Activated T-helper 9 cell treated with anti-CD3 and anti-CD28 coated beads, Interleukin-2, amount 50 U/mL, for 16 hours (primary cell): ENCODE measurements at places on chromosomes 3 and 15.

GRCh38 chr15:61188168-61188567 is 40.9 kb downstream of the RORA start:
- DNase-seq, result no peak

DNA sequence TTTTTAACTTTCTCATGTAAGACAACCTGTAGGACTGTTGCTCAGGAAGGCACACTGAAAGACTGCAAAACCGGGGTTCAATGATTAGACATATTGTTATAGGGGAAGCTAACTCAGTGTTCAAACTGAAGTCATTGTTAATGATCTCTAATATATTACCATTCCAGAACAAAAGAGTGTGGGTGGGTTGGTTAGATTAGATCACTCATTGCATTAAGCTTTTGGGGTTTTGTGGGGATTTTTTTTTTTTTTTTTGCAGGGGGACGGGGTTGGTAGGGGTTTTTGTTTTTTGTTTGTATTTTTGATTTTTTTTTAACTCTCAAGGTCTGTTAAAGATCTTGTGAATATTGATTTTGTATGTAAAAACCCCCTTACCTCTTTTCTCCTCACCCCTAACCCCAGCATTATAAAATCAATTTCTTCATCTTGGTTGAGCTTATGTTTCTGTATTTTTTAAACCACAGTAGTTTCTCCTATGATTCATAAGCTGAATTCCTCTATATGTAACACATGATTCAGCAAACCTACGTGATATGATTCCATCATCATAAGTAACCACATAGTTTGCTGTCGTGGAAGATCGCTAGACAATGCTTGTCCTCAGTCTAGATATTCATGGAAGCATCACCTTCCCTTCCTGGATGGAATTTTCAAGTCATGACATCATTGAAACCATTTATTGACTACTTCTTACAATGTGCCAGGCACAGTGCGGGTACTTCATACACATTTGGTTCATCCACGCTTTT is 544.1 kb upstream of the MDFIC2 start:
- no peak for DNase-seq

- DNase-seq, result peak; percentile 94
Measured at GRCh38 chr15:74615508-74616365, at the start of gene CLK3. TSS of gene CLK3 (plus strand) at chr15:74615836. CDS start at chr15:74619197, 3,361 bp downstream.

- no peak for DNase-seq
Measured at GRCh38 chr3:192896208-192896607, 21.4 kb downstream of the MB21D2 start.

GRCh38 chr3:158649791-158650190 is 5.5 kb downstream of the GFM1 start:
- DNase-seq, result no peak

GRCh38 chr15:38229705-38230310 is 22.8 kb upstream of the SPRED1 start:
- DNase-seq, result no peak

- DNase-seq, result no peak
Measured at GRCh38 chr15:90126022-90126421, 23.8 kb upstream of the IDH2 start.
